ENCODE measurements at places on chromosomes 5 and 9.
A peak's percentile ranks its signal among the peaks of the same experiment; 100 is the strongest.

- ATAC-seq = no peak
Observed at GRCh38 chr9:1353291-1353690, 303.1 kb downstream of the DMRT2 start.

- no peak for ATAC-seq
Observed at GRCh38 chr5:124080256-124080655, 568.3 kb downstream of the CSNK1G3 start.

GRCh38 chr5:176626876-176627236 lies 3.5 kb downstream of the SNCB start:
- no peak for ATAC-seq

- ATAC-seq = no peak
Observed at GRCh38 chr9:137521405-137521985, 28.7 kb downstream of the PNPLA7 start.

GRCh38 chr9:93072383-93072795 lies 13.9 kb downstream of the SUSD3 start:
- no peak for ATAC-seq

DNA sequence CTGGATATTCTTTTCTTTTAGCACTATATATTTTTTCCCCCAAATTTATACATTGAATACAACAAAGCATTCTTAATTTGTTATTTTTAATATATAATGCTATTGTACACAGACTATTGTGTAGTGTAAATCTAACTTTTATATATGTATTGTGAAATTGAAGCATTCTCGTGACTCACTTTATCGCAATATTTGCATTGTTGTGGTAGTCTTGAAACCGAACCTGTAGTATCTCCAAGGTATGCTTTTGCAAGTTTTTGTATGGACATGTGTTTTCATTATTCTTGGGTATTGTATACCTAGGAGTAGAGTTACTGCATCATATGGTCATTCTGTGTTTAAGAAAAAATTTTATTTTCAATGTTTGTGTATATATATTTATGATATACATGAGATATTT lies 49.6 kb downstream of the NSD1 start:
- no peak for ATAC-seq

DNA sequence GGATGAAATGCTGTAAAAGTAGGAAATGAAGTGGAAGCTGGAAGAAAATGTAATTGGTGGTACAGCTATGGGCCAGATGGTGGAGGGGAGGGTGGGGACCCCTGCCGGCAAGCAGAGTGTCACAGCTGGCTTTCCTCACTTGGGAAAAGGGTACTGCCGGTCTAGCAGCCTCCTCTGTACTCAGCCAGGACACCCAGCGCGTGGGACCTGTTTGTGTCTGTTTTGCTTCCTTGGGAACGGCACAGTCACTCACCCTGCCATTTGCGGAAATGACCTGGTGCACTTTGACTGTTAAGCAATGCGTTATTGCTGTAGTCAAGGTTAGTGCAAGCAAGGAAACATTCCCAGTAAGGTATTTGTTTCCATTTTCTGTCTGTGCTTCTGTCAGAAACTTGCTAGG lies 10.1 kb downstream of the TMEM252 start:
- no peak for ATAC-seq

- no peak for ATAC-seq
Observed at GRCh38 chr9:91753711-91754110, 196.3 kb downstream of the ROR2 start.

DNA sequence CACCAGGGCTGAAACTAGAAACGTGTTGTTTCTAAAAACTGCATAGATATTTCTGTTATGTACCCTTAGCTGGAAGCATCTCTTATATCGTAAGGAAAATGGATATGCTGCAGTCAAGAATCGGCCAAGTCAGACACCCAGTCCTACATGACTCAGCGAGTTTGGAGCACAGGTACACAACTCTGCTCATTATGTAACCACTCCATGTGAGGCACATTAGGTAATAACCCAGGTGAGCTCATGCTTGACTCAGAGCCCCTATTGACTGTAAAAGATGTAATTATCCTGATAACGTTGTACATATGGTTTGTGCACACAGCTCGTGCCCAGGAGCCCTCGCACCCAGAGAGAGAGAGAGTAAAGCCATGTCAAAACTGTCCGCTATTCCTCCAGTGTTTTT lies 593.7 kb upstream of the ACO1 start:
- no peak for ATAC-seq

GRCh38 chr9:92706218-92706940 lies 36.4 kb upstream of the IPPK start:
- peak; percentile 73 for ATAC-seq

- no peak for ATAC-seq
Observed at GRCh38 chr5:79851391-79851863, 139.6 kb downstream of the MTX3 start.

DNA sequence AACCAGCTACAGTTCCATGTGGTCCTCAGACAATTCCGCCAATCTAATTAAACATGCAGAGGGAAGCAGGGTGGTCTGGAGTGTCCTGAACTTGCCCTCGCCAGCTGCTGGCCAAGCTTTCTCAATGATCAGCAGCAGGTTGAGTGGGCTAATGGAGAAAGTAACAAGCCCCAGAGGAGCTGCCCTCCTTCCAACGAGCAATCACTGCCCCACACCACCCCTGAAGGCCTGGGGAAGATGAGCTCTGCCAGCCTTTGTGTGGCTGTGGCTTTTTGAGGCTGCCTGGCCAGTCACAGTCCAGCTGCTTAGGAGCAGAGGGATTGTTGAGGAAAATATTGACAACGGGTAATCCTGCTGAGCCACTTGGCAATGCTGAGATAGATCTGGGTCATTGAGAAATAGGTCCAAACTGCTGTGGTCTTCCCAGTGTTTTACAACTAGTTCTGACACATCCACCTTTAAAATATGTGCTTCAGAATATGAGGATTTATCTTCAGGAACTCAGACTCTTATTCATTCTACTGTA lies 107.3 kb downstream of the CD180 start:
- no peak for ATAC-seq

DNA sequence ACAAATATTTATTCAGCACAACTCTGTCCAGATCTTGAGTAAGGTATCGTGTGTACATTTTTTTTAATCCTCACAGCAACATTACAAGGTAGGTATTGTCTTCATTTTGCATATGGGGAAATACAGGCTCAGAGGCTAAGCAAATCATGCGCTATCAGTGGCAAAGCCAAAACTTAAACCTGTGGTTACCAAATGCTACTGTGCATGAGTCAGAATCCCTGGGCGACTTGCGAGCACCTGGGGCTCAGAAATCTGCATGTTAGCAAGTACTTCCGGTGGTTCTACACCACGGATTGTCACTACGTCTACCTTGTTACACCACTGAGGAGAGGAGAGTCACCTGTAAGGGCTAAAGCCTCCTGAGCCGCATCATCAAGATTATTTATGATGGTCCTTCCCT lies 21.3 kb downstream of the C5orf58 start:
- peak; percentile 95 for ATAC-seq

- ATAC-seq = no peak
Observed at GRCh38 chr5:128101676-128102075, 18.1 kb downstream of the SLC12A2 start.

DNA sequence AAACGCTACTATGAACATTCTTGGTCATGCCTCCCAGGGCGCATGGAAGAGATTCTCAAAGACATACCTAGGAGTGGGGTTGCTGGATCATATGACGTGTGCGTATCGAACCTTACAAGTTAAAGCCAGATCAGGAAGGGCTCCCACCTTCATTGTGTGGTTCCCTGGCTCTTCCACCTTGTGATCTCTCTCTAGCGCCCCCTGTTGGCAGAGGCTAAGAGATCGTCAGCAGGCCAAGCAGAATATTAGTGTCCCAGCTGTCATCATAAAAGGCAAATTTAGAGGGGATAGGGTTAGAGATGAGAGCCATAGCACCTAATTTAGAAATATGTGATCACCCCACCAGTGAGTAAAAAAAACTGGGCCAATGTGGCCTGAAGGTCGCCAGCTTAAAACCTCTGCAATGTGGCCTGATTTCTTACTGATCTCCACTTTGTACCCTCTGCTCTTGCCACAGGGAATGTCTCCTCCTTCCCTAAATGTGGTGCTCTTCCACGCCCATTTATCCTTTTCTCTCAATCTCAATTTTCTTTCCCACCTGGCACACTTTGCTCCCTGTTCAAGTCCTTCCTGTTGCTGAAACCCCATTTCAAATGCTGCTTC lies 91.7 kb upstream of the SHB start:
- no peak for ATAC-seq

GRCh38 chr5:118126159-118126558 lies 862.2 kb downstream of the DTWD2 start:
- no peak for ATAC-seq

DNA sequence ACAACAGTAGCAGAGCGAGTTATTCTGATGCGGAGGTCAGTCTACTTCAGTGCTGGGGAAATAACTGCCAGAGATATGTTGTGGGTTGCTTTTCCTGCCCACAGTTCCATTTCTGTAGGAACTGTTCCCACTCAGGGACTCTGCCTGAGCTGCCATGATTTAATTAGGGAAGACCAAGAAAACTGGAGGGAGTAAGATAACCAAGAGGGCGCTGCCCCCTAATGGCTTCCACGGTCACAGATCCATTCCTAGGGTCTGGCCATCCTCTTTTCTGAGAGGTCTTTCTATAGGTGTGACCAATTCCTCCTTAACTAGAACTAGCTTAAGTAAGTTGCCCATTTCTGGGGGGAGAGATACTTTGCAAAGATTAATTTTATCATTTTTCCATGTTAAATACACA lies 125.9 kb downstream of the APBA1 start:
- ATAC-seq = no peak

DNA sequence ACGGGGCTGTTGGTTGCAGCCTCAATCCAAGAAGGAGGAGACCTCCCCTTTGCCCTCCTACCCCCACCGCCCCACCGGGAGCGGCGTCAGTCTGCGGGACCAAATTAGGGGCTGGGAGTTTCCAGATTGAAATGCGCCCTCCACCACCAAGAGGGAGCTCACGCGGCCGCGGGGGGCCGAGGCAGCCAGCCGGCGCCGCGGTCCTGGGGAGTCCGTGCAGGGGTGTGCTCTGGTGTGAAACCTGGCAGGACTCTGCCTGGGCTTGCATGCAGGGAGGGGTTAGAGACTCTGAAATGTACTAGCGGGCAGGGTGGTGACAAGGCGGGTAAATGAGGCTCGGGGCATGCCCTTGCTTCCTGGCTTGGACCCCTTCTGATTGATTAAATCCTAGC lies 989 bp upstream of the FBN2 start:
- ATAC-seq = no peak

DNA sequence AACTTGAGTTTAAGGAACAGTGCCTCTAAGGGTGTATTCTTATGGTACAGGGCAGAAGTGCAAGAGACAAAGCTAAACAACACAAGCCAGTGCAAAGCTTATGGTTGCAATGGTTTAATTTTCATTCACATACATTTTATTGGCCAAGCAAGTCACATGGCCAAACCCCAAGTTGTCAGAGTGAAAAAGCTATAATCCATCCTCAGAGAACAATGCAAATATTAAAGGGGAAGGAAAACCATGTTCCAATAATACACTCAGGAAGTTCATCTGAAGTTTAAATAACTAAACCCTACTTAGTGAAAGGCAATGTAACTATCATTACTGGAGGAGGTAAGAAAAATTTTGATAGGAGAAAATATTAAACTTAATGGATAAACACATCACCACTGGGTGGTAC lies 26.6 kb upstream of the TLR4 start:
- ATAC-seq = no peak

GRCh38 chr5:132815454-132815853 lies 2.4 kb downstream of the SOWAHA start:
- no peak for ATAC-seq

DNA sequence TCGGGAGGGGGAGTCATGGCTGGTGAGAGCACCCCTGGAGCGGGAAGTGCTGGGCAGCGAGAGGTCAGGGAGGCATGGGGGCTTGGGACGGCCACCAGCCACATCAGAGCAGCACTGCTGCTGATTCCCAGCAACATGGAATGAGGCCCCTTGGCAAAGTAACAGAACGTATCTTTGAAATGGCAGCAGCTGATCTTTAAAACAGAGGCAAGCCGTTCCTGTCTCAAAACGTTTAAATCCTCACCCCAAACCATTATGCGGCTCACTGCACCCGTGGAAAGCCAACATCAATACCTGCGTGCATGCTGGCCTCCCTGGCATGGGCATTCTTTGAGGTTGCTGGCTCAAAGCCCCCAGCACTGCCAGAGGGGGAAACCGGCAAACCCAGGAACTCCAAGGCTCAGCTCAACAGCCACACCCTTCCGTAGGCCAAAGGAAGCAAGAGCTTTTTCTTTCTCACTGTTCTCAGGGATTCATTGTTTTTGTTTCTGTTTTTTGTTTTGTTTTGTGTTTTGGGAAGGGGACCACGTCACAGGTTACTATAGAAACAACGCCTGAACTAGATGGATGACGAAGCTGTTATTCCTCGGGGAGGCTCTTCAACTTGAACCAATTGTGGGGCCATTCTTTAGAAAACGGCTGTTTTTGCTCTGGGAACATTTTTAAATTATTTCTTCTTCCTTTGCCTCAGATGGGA lies 28.1 kb upstream of the OBP2B start:
- no peak for ATAC-seq

DNA sequence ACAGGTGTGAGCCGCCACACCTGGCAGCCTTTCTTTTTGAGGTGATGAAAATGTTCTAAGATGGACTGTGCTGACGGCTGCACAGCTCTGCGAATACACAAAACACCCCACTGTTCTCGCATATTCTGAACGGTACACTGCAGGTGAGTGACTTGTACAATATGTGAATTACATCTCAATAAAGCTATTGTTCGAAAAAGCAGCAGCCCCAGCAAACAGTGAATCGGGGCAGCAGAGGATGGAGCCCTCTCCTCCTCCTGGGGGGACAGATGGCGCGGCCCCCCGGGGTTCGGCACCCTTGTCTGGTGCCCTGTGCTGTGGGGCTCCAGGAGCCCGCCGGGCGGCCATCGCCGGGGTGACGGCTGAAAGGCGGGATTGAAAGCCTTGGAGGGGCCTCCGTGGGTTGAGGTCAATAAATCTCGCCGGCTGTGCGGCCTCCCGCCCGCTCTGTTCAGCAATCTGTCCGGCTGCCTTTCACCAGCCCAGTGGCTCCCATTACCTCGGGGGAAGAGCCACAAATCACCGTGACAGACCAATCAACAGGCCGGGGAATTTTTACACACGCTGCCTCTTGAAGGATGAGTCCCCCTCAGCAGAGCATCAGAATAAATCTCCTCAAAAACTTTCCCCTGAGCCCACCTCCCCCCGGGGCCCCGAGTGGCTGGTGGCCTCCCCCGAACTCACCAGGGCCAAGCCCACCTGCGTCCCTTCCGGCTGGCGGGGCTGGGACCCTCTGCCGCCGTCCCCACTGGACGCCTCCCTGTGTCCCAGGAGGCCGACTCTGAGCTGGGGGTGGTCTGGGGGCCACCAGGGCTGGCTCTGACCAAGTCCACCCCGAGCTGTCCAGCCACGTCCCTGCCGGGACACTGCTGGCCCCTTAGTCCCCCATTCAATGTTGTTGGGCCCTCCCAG lies 37.8 kb upstream of the TMEM250 start:
- no peak for ATAC-seq

DNA sequence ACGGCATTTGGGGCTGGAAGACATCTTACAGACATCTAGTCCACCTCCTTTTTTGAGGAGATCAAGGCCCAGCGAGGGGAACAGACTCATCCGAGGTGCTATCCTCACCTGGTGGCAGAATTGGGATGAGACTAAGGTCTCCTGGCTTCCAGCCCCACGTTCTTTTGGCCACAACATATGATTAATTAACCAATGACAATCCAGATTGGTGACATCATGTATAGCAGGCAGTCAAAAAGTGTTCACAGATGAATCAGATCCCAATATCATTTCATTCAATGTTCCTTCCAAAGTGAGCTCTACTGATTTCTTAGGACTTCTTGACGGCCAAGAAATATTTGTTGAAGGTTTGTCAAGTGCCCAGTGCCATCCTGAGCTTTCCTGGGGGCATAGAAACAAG lies 3.9 kb downstream of the CFAP77 start:
- ATAC-seq = no peak

Data from activated CD4-positive, CD25-positive, alpha-beta regulatory T cell treated with anti-CD3 and anti-CD28 coated beads, Interleukin-2, amount 50 U/mL, for 24 hours (primary cell).